ENCODE measurements at places on chromosomes 12 and 14.

DNA sequence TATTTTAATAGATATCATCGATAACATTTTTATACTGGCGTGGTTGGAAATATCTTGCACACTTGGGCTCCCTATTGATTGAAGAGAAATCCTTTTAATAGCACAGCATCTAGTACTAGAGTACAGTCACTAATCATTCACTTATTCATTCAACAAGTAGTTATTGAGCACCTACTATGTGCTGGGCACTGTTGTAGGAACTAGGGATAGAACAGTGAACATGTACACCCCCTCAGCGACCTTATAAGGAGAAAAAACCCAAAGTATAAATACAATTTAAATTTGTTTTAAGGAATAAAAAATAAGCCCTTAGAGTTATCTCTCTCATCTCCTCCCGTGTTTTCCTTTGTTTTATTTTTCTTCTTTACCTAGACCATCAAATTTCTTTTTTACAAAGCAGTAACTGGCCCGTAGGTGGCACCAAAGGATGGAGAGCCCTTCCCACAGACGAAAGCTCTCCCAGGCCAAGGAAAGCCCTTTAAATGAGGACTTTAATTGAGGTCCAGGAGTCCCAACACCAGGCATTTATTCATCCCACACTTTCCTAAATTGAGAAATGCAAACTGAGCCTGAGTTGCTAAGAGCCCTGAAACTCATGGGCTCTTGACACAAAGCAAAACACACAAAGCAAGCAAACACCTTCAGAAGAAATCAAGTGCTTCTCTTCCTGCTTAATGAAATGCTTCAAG is 29.0 kb downstream of the PEBP1 start:
- DNase-seq = no peak

GRCh38 chr12:25307818-25308217 is 57.1 kb upstream of the KRAS start:
- DNase-seq = no peak

DNA sequence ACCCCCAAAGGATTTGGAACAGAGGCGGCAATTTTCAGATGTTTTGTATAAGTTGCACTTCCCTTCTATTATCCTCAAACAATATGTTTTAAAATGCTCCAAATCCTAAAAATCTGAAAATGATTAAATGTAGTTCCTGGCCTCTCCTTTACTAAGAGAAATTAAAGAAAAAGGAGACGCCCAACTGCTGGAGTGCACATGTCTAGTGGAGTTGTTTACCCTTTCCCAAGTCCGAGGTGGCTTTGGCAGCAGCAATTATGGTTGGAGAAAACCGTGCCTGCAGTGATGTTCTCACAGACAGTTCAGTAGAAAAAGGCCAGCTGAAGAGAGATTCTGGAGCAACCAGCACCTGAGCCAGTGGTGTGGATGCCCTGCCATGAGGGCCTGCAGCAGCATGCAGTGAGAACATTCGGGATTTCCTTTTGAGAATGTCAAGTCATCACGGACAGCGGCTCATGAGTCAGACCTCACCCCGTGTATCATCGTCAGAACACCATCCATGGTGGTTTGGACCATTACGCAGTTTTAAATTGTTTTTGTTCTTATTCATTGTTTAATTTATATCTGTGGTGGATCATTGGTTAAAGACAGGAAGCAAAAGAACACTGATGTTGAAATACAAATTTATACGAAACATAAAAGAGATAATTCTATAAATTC is 179.0 kb upstream of the KRR1 start:
- DNase-seq = no peak

DNA sequence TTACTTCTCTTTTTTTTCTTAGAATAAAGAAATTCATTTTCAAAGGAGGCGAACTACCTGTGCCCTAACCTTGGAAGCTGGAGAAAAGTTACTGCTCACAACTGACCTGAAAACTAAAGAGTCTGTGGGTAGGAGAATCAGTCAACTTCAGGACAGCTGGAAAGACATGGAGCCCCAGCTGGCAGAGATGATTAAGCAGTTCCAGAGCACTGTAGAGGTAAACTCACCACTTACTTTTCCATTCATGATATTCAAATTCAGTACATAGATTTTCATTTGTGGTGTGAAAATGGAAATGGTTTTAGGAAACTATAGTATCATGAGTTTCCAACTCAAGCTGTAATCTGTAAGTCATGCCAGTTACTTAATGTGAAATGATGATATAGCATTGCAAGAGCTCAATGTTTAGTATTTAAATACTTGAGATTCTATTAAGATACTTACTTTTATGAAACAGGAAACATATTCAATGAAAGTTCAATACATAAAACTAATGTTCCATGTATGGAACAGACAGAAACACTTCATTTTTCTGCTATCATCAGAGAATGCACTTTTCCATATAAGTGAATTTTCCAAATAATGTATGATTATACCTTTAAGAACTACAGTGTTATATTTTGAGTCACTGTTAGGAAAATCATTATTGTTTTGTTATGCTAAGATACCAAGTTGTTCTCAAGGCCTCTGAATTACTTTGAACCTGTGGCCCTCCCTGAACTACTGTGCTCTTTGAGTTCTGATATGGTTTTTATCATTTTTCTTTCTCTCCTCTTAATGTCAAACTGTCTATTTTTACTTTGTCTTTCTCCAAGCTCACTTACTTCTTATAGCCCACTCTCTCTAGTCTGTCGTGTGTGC is 119.0 kb downstream of the ESR2 start:
- DNase-seq = no peak

GRCh38 chr12:120847814-120848213 is 56.3 kb downstream of the SPPL3 start:
- no peak for DNase-seq

DNA sequence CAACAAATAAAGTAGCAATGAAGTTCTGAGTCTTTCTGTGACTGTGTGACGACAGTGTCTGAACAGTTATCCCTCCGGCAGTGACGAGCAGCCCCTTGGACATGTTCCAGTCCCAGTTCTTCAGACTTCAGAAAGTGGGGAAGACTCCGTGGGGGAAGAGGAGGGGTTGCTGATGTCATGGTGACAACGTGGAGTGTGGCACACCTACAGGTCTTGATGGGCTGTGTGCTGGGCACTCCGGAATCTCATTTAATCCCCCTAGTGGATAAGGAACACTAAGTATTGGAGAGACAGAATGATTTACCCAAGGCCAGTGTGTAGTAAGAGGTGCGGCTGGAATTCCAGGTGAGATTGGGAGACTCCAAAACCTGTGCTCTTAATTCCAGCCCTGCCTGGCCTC is 280.2 kb downstream of the CACNA1C start:
- DNase-seq = no peak

GRCh38 chr12:111157486-111157885 is 211.4 kb downstream of the PHETA1 start:
- DNase-seq = no peak

DNA sequence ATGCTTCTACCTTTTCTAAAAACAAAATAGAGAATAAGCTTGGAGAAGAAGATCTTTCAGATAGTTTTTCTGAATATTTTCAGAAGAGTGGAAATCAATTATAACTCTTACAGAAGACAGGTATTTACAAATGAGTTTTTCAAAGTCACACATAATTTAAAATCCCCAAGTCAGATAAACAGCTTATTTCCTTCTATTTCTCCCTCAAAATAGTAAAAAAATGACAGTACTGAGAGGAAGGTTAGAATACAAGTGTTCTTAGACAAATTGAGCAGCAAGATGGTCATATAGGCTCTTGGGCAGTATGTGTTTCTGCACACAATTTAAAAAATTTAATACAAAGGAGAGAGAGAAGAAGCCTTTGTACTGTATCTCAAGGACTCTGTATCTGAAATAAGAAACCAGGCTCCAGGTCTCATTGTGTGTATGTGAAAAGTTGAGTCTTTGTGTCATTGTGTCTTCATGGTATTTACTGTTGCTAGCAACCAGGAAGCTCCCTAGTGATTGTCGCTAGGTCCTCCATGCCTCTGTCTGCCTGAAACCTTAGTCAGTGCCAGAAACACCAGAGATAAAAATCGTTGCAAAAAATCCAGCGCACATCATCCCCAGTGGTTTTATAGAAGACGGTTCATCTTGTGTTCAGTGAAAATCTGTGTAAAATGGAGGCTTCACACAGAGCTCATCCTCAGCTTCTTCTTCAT is 12.9 kb upstream of the TUBA1A start:
- DNase-seq = no peak

DNA sequence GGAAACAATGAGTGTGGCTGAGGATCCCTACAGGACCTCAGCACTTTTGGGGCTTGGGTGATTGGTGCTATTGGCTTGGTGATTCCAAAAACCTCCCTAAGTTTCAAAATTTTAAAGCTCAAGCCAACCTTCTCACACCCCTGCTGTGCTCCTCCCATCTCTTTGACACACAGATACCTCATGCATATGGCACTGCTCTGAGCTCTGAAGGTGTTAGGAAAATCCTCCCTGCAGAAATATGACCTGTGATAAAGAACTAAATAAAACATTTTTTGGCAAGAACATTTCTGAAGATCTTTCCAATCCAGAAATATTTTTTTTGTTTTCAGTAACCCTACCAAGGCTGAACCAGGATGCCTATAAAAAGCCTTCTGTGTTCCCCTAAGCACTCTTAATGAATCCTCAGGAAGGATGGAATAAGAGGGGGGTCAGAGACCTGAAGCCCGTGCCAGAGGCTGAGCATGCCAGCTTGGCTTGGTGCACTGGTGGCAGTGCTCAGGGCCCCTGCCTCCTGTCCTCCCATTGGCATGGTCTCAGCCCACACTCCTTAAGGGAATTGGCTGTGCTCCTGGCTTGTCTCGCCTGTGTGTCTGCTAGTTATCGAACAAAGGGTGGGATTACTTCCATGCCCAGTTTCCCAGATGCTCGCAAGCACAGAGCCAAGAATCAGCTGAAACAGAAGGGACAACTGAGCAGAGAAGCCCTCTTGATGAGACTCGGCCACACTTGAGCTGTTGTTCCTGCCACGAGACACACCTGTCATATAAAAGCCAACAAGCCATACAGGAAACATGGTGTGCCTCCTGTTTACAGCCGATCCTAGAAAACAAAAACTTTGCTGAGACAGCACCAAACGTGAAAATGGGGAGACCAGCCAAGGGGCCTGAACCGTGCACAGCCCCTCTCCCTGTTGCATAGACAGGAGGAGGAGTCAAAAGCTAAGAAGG is 132.7 kb upstream of the EEA1 start:
- DNase-seq = no peak

DNA sequence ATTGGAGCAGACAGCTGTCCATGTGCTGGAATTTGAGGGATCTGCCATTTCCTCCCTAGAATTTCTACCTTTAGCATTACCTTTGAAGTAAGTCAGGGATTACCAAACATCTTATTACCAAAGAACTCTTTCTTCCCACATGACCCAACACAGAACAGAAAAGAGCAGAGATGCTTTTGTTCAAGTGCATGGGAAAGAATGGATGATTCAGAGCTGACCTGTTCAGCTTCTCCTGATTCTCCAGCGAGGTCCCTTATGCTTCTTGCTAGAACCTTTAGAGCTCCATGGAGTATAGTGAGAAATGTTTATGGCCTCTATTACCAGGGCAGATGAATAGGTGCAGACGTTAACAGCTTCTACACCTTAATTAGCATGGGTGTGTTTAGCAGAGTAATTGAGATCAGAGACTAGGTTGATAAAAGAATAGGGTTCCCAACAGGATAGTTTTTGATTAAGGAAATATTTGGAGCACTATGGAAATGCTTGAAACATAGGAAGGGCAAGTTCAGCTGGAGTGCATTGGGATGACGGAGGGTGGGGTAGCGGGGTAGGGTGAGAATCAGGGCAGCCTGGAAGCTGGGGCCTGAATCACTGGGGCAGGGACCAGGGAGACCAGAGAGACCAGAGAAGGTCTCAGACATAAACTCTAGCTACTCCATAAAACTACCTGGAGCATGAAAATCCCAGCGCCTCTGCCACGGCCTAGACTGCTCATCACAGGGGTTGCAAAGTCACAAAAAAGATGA is 223.7 kb downstream of the CACNA1C start:
- no peak for DNase-seq

- no peak for DNase-seq
These were observed 35.2 kb upstream of the DCD start for GRCh38 chr12:54683398-54683797.

GRCh38 chr12:81128930-81129554 is 51.2 kb downstream of the ACSS3 start:
- no peak for DNase-seq

DNA sequence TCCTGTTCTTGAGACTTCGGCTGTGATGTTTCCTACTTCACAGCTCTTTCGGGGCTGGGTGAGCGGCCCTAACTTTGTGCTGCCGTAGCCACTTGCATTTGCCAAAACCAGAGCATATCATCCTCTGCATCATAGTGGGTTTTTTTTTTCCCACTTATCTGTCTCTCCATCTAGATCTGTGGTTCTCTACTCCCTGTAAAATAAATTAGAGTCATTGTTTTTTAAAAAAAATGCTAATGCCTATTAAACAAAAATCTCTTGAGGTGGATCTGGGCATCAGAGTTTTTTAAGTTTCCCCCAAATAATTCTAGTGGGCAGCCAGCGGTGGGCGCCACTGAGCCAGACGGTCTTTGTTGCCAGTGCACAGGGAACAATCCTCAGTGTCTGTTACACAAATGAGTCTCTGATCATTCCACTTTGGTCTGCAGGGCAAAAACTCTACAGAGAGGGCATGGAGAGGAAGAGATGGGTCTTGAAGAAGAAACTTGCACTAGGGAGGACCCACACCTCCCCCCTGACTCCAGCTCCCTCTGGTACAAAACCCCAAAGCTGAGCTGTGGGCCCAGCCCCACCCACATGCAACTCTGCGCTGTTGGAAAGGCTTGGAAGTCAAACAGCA is 62.4 kb upstream of the BCL2L14 start:
- peak; percentile 88 for DNase-seq

DNA sequence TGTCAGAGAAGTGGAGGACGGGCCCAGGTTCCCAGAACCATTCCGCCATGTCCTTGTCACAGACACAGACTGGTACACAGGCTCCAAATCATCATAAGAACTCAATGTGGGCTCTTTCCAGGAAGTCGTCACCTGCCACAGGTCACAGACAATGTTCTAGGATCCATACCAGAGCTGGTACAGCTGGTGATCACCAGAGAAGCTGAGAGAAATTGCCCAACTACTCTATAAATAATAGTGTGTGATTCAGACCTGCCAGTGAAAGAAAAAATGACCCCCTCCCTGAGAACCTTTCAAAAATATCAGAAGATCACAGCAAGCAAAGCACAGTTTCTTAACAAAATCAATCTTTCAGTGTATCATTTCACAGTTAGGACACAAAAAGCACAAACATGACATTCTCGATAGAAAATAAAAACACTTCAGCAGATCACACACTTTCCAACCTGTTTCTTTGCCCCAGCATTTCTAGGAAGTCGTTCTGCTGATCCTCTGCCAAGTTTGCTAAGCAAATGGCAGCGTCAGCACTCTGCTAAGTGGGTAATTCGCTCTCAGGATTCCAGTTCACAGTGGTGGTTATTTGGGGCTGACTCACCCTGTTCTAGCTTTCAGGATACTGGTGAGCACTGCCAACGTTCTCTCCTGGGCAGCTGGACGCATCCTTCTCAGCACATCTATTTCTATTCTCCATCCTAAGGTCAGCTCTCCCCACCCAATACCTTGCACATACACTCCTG is 223.3 kb upstream of the SFSWAP start:
- no peak for DNase-seq

DNA sequence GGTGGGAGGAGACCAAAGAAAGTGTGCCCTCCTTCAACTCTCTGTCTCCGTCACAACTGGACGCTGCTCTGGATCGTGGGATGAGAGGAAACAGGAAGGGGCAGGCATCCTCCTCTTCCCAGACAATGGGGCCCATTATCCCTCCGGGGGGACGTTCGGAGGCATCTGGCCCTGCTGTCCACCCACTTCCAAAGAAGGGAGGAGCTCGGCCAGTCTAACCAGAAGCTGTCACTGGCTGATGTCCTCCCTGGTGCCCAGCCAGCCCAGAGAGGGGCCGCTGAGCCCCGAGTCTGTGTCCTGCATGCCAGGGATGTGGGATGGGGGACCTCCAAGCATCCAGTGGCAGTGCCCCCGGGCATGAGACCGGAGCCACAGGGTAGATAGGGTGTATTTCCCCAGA is 39.8 kb upstream of the MEG3 start:
- no peak for DNase-seq

Data from T-helper 2 cell (primary cell).